ENCODE measurements at places on chromosomes 2 and 18.

DNA sequence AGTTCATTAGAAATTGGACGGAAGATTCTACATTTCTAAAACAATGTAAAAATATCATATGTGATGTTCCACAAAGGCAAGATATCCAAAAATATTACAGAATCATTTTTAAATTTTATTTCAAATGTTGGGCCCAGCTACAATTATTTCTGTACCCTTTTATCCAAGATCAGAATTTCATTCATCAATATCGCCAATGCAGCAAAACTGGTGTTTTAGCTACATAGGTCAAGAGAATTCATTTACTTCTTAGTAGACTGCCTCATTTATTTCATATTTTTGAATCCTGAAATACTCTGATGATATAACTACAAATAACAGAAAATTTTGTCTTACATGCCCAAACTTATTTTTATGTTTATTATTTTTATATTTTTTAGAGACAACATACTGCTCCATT lies 143.1 kb downstream of the CMPK2 start:
- DNase-seq = no peak

GRCh38 chr2:220717283-220717682 lies 854.8 kb downstream of the EPHA4 start:
- DNase-seq = no peak

GRCh38 chr2:199288424-199288823 lies 169.3 kb downstream of the SATB2 start:
- DNase-seq = no peak

DNA sequence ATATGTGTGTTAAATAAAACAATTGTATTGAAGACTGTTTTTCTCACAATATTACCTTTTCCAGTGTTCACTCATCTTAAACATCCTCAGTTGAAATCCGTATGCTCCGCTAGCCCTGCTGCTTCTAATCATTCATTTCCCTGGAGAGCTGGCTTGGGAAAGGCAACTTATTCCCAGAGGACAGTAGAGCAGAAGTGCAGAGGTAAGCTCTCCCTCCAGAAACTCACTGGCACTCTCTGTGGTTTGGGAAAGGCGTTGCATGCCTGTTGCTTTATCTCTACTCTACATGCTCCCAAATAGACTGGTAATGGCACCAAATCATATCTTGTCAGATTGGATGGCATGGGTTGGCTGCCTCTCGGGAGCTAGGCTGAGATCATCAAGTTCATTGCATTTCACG lies 117.1 kb upstream of the BOD1L2 start:
- DNase-seq = no peak

DNA sequence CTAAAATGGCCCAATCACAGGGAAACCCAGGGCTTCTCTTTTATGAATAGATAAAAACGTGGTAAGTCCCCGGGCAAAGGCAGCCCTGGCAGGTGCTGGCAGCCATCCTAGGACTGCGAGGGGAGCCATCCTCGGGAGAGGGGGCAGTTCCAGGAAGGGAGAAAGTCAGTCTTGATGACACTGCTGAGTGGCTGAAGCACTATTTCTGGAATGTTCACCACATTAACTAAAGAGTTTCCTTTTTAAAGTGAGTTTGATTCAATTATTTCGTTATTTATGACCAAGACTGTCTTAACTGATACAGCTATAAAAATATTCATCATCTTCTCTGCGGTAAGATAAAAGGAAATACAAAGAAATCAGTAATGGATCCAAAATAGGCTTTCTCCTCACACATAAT lies 20.4 kb downstream of the TTR start:
- no peak for DNase-seq
